Heart left ventricle (tissue), 16 donors: ENCODE measurements at places on chromosomes 4 and X. TPM values are rescaled to one million over a fixed set of nuclear protein-coding genes. Genes with fewer than 3 reads are reported as not detected.

- DNase-seq: no peak
Measured at GRCh38 chr4:141771889-141772830, 135.8 kb downstream of the IL15 start.

DNA sequence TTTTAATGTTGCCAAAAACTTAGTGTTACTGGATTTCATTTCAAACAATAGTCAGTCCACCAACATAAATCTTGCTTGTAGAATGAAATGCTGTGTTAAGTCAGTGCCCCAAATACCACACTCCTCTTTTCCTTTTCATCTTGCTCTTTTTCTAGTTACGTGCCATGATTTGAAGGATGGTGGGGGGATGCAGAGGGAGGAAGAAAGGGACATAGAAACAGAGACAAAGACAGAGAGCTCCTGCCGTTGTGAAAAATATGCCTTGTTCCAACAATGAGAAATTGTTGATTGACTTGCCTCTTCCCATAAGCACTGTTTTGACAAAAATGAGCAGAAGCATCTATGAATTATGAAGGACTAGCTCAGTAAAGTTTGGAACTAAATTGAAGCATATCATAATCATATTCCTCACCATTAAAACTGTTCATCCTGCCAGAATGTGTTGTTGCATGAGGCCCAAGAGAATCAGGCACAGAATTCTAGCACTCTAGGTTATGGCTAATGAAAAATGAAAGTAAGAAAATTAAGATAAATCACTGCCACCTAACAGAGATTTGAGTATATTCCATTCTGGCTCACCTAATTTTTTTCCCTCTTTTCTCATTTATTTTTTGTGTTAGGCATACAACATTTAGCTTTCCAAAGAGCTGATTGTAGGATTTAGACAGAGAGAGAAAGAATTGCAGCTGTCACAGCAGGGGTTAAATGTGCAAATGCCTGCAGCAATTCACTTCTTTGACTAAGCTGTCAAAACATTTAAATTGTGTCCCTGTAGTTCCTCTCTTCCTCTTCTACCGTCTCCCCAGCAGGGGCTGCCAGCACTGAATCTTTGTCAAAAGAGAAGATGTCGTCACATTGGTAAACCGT lies 111.6 kb upstream of the PTPN13 start:
- DNase-seq: no peak

GRCh38 chr4:183429489-183429888 lies 14.9 kb upstream of the CDKN2AIP start:
- DNase-seq: no peak

LYAR gene
- total RNA-seq: 12.2 TPM

GRCh38 chrX:105869701-105870100 lies 47.4 kb downstream of the NRK start:
- DNase-seq: no peak

DNA sequence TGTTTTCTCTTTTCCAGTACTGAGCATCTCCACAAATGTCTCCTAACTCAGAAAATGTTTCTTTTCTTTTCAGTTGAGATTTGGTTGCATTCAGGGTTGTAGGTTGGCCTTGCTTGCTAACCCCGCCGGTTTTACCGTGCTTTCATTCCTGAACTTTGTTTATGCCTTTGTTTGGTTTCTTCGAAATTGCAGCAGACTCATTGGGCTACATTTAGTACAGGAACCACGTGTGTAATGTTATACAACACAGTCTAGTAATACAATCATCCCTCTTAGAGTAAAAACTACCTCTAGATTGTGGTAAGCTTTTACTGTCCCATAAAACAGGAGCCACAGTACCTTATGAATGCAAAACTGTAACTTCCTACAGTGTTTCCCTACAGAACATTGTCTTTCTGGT lies 57.9 kb downstream of the CCKAR start:
- DNase-seq: no peak

GRCh38 chrX:21905953-21906352 lies 34.6 kb upstream of the SMS start:
- DNase-seq: no peak

GRCh38 chr4:108270466-108271450 lies 102.0 kb upstream of the LEF1 start:
- DNase-seq: no peak

GRCh38 chrX:115564243-115564642 lies 3.3 kb downstream of the PLS3 start:
- no peak for DNase-seq

DNA sequence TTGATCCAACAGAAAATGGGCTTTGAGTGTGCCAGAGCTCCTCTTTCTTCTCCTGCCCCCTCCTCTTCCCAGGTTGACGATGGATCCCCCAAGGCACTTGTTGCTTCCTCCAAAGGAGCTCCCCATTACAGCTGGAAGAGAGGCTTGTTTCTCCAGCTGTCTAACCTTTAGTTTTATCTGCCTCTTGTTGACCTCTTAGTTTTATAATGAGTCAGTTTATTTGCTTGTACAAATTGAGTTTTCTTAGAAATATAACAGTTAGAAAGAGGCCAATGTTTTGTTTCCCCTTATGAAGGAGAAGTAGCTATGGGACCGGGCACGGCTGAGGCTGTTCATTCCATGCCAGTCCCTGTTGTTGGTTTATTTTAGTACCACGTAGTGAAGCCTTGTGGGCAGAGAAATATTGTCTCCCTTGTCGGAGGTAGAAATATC lies 158.2 kb downstream of the SPRY1 start:
- DNase-seq: no peak

TBC1D8B gene
- total RNA-seq: 1.9 TPM

DNA sequence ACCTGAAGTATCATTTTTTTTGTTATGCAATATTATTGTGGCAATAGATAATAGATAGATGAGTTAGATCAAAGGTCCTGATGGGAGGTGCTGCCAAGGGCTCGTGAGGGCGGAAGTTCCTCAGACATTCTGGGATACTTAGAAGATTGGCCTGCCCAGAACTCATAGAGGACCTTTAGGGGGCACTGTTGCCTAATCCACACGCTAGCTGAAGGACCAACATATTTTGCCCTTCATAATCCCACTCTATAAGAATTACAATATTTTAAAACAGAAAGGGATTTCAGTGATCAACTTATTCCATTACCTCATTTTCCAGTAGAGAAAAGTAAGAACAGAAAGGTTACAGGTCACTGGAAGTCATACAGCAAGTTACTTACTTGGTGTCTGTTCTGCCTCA lies 22.9 kb upstream of the COX7B2 start:
- DNase-seq: no peak

GLRA3 gene
- not detected for total RNA-seq

GRCh38 chr4:140213749-140214148 lies 59.8 kb upstream of the MAML3 start:
- no peak for DNase-seq

DNA sequence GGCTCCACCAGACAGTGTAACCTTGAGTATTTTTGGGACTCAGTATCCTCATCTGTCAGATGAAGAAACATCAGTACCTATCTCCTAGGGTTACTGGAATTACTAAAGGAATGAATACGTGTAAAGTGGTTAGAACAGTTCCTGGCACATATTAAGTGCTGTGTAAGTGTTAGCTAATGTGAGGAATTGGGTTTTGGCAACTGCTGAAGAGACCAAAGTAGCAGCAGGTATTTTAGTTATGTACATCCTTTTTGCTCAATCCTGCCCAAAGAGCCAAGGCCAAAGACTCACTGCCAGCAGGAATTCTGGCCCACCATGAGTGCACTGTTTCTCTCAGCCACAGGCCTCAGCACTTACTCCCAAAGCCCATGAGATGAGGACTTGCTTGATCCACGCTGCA lies 16.7 kb upstream of the MCF2 start:
- DNase-seq: no peak

GRCh38 chr4:101040776-101041175 lies 306.6 kb downstream of the PPP3CA start:
- no peak for DNase-seq

GRCh38 chr4:52592287-52592686 lies 66.8 kb downstream of the USP46 start:
- DNase-seq: no peak

DNA sequence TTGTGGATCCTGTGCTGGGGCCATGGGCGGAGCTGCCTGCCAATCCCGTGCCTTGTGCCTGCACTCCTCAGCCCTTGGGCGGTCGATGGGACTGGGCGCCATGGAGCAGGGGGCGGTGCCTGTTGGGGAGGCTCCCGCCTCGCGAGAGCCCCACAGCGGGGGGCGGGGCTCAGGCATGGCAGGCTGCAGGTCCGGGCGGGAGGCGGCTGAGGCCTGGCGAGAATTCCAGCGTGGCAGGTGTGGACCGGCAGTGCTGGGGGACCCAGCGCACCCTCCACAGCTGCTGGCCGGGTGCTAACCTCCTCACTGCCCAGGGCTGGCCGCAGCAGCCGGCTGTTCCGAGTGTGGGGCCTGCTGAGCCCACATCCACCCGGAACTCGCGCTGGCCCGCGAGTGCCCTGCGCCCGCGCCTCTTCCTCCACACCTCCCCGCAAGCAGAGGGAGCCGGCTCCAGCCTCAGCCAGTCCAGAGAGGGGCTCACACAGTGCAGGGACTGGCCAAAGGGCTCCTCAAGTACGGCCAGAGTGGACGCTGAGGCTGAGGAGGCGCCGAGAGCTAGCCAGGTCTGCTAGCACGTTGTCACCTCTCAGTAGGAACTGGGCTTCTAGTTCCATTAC lies 85.9 kb downstream of the GBA3 start:
- no peak for DNase-seq

GRCh38 chr4:176436293-176436973 lies 116.7 kb downstream of the SPCS3 start:
- no peak for DNase-seq

GRCh38 chr4:16443504-16444088 lies 217.3 kb upstream of the TAPT1 start:
- no peak for DNase-seq

GRCh38 chr4:3792813-3793212 lies 26.6 kb downstream of the ADRA2C start:
- no peak for DNase-seq

GRCh38 chrX:133575501-133576136 lies 160.3 kb upstream of the GPC4 start:
- DNase-seq: no peak

- no peak for DNase-seq
Measured at GRCh38 chr4:87570290-87570805, 38.0 kb upstream of the DSPP start.

GRCh38 chr4:184453365-184454160 lies 20.8 kb downstream of the IRF2 start:
- DNase-seq: no peak

- no peak for DNase-seq
Measured at GRCh38 chrX:118623062-118623461, 104.3 kb upstream of the IL13RA1 start.

GRCh38 chrX:12955882-12956703 lies 18.8 kb upstream of the TMSB4X start:
- DNase-seq: peak; percentile 43

DNA sequence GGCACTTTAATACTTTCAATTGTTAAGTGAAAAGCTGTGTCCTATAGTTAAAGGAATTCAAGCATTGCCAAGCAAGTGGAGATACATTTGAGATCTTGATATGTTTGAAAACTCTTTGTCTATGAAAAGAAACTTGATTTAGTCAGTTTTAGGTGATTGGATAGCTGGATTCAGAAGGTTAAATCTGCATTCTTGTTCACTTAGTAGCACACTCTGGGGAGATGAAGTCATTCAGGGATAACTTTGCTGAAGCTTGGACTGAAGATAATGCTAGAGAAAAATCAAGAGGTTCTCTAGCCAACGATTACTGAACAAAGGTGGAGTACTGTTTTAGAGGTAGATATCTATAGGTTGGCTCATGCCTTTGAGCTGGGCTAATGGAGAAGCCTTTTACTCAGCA lies 90.6 kb downstream of the DCAF8L2 start:
- DNase-seq: no peak

DNA sequence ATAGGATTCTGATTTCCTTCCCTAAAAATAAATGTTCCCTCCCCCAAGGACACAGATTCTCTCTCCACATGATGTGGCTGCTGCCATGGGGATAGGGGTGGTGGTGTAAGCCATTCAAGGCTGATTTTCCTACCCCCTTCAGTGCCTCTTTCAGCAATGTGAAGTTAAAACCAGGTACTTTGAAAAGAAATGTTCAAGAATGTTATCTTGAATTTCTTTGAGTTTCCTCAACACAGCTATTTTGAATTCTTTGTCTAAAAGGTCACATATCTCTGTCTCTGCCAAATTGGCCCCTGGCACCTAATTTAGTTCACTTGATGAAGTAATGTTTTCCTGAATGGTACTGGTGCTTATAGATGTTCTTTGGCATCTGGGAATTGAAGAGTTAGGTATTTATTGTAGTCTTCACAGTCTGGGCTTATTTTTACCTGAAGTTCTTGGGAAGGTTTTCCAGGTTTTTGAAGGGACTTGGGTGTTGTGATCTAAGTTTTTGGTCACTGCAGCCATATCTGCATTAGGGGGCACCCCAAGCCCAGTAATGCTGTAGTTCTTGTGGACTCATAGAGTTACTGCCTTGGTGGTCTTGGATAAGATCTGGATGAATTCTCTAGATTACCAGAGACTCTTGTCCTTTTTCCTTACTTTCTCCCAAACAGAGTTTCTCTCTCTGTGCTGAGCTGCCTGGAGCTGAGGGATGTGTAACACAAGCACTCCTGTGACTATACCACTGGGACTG lies 7.6 kb upstream of the DIPK2B start:
- DNase-seq: no peak

DNA sequence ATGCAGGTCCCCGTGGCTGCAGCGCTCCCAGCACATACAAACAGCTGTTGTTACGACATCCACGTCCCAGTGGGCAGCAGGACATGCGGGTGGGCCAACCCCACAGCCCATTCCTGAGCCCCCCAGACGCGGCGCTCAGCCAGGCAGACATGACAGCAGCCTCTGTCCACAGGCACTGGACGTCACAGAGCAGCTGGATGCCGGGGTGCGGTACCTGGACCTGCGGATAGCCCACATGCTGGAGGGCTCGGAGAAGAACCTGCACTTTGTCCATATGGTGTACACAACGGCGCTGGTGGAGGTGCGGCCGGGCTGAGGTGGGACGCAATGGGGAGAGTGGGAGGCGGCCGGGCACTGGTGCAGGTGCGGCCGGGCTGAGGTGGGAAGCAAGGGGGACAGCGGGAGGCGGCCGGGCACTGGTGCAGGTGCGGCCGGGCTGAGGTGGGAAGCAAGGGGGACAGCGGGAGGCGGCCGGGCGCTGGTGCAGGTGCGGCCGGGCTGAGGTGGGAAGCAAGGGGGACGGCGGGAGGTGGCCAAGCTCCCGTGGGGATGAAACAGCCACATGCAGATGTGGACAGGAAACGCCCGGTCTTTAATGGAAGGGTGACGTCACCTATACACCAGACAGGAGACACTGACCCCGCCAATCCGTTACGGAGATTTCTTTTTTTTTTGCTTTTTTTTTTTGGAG lies 9.4 kb downstream of the PLCXD1 start:
- DNase-seq: peak; percentile 3

- no peak for DNase-seq
Measured at GRCh38 chr4:53804719-53805118, 213.4 kb upstream of the LNX1 start.

ENPEP gene
- total RNA-seq: 9.3 TPM
